Vagina (tissue), 2 donors: ENCODE measurements at places on chromosomes 6 and 20. TPM values are rescaled to one million over a fixed set of nuclear protein-coding genes. Genes with fewer than 3 reads are reported as not detected.

GRCh38 chr6:154613137-154613676 lies 102.7 kb upstream of the CNKSR3 start:
- DNase-seq = no peak

- no peak for DNase-seq
Observed at GRCh38 chr20:21125072-21125848, 622 bp upstream of the KIZ start.

- no peak for DNase-seq
Observed at GRCh38 chr20:59693587-59693986, 89.2 kb downstream of the PHACTR3 start.

GRCh38 chr6:152750694-152751093 lies at the start of gene VIP:
TSS of gene VIP (plus strand) at chr6:152750797. CDS start at chr6:152752178, 1,381 bp downstream.
- no peak for DNase-seq

- no peak for DNase-seq
Observed at GRCh38 chr6:139373928-139374356, 506 bp downstream of the CITED2 start.

- no peak for DNase-seq
Observed at GRCh38 chr6:155041741-155042279, 46.7 kb downstream of the TIAM2 start.

- DNase-seq = no peak
Observed at GRCh38 chr20:51886891-51887608, 84.7 kb upstream of the SALL4 start.

GRCh38 chr6:111824608-111825337 lies 48.5 kb downstream of the FYN start:
- DNase-seq = no peak

DNA sequence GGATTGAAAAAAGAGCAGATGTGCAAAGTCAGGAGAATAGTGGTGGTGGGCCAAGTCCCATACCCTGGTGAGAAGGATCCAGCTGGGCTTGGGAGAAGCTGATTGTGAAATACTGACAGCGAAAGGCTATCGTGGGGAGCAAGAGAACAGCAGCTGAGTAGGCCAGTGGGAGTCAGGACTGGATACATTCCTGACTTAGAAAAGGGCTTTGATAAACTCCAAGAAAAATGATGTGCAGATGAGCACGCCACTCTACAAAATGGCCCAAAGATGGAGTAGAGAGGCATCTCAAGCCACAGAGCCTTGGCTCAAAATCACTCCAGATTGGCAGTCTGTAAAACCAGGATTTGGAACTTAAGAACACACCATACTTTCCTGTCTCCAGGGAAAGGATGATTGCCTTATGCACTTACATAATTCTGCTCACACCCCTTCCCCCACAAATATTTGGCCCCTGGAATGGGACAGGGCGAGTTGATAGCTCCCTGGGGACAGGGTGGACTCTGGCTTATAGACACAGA lies 578.7 kb downstream of the MAFB start:
- DNase-seq = no peak

DNA sequence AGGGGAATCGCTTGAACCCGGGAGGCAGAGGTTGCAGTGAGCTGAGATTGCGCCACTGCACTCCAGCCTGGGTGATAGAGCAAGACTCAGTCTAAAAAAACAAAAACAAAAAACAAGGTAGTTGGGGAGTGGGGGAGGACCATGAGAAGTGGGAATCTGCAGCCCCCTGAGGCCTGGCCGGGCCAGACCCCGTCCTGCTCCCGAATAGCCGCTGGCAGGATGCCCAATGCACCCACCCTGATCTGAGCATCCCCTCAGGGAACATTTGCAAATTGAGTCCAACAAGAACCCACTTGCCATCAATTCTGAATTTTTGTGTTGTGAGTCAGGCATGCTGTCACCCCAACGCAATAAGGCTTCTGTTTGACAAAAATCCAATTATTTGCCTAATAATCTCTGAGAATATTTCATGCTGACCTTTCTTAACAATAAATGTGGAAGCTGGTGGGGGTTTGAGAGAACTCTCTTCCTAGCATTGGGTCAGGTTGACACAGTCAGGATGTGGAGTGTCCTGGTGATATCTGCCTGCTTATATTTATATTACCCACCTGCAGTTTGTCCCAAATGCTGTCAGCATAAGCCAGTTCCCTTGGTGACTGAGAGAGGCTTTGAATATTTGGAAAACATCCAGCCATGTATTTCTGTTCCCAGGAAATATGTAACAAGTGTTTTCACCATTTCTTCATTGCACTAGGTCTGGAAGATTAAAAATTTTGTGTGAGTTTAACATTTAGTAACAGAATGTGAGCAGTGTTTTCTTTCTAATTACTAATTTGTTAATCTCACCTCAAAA lies 28.4 kb upstream of the FRMD1 start:
- no peak for DNase-seq

FBXO30 gene
- 9.1 TPM for total RNA-seq

ZNF184 gene
- total RNA-seq = 4.4 TPM
